ENCODE measurements at places on chromosomes 3 and 15.

GRCh38 chr15:96264801-96265515 lies 65.5 kb upstream of the NR2F2 start:
- no peak for DNase-seq

- no peak for DNase-seq
These were observed 1.4 kb downstream of the FURIN start for GRCh38 chr15:90869601-90870353.

DNA sequence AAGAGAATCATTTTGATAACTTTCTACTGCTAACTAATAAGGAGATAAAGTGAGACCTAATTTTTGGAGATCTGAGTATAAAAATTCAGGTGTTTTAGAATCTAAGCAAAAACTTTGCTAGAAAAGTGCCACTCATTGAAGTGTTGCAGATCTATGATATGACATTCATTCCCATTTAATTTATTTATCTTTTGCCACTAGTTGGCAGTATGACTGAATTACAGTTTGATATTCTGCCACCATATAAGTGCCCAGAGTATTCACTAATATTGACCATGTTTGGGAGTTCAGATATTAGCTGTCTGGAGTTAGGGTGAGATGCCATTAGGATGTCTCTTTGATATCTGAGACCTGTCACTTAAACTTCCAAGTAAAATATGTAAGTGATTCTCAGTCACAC lies 251.3 kb upstream of the GBE1 start:
- no peak for DNase-seq

GRCh38 chr3:124700880-124701684 lies 29.2 kb upstream of the UMPS start:
- no peak for DNase-seq

GRCh38 chr3:106609666-106610301 lies 741.0 kb upstream of the CBLB start:
- DNase-seq, result peak; percentile 64

DNA sequence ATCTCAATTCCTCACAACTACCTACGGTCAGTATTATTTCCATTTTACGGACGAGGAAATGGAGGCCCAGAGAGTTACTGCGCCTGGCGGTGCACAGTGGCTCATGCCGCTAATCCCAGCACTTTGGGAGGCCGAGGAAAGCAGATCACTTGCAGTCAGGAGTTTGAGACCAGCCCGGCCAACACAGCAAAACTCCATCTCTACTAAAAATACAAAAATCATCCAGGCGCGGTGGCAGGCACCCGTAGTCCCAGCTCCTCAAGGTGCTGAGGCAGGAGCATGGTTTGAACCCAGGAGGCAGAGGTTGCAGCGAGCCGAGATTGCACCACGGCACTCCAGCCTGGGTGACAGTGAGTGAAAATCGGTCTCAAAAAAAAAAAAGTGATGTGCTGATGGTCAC lies 187.3 kb downstream of the XXYLT1 start:
- DNase-seq, result no peak

DNA sequence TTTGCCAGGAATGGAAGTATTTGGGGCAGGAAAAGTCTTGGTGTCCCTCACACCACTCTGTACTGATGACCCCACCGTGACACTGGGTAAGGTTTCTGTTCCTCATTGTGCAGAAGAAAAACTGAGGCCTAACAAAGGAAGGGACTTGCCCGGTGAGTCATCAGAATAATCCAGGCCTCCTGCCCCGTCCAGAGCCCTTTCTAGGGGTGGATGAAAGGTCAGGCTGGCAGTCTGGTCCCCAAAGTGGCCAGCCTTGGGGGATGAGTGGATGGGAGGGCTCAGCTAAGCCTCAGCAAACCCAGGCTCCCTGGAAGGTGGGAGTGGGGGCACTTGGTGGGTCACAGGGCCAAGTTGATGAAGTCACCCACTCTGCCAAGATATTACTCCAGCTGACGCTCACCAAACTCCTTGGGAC lies 2.3 kb upstream of the DNAH1 start:
- DNase-seq, result no peak

GRCh38 chr3:114809668-114810413 lies 337.2 kb downstream of the ZBTB20 start:
- no peak for DNase-seq

- no peak for DNase-seq
These were observed 406.1 kb downstream of the PLCL2 start for GRCh38 chr3:17290894-17291293.

DNA sequence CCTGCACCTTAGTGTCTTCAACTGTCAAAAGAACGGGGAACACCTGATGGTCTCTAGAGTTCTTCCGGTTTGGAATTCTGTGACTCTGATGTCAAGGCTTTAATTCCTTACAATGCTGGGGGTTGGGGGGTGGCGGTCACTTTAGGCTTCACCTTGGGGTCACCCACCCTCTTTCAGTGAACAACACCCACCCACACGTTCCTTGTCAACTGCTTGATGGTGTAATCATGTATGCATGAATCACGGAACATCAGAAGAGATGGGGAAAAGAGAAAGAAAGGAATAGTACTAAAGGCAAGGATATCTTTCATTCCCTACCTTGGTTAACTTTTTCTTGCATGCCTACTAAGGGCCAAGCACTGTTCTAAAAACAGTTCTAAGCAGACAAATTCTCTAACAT lies 7.3 kb upstream of the UBE2E1 start:
- DNase-seq, result no peak
